ENCODE measurements at places on chromosomes 12 and 14. TPM values are rescaled to one million over a fixed set of nuclear protein-coding genes. Genes with fewer than 3 reads are reported as not detected.

DNA sequence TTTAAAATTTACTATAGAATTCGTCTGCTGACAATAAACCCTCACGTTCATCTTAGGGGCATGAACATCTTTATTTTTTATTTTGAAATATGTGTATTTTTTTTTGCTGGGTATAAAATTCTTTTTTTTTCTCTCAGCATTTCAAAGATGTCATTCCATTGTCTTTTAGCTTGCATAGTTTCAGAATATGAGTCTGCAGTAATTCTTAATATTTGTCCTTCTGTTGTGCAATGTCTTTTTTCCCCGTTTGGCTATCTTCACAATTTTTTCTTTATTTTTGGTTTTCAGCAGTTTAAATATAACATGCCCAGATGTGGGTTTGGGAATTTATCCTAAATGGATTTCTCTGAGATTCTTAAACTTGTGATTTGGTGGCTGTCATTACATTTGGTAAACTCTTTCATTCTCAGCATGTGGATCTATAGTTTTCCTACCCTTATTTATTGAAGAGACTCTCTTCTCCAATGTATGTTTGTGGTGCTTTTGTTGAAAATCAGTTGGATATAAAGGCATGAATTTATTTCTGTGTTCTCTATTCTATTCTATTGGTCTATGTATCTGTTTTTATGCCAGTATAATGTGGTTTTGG is 37.8 kb upstream of the PLBD1 start:
- no peak for DNase-seq

DNA sequence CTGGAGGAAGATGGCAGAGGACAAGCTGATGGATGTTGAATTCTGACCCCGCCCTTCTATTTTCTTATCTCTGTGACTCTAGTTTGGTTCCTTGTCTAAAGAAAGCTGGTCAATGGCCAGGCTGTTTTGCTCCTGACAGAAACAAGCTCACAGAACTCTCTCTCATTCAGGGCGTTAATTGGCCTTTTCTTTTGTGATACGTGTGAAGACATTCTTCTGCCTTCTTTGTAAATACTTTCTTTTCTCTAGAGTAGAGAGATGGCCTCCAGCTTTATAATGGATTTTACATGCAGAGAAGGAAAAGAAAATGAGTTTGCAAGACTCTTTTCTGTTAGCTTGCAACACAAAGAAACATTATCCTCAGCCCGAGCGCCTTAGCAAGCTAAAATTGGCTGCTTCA is 492.2 kb upstream of the CCDC196 start:
- DNase-seq = no peak

GRCh38 chr12:98719515-98720504 is 74.7 kb downstream of the APAF1 start:
- no peak for DNase-seq

Gene KRT5
- polyA plus RNA-seq = 0.37 TPM

Gene GNB3
- 9.0 TPM for polyA plus RNA-seq

DNA sequence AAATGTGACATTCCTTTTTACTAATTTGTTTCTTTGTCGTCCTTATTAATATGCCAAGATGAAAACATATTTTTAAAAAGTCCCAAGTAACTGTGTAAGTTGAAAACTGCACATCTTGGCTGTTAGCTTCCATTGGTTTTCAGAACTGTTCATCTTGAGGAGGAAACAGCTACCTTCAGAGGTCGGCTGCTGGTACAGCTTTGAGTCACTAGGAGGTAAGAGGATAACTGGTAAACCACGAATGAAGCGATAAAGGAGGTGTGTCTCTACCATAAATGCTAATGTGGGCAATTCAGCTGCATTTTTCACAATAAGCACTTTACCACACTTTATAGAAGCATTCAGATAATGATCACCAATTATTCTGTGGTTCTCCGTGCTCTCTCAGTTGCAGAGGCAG is 137.5 kb upstream of the KRAS start:
- DNase-seq = no peak

GRCh38 chr12:5952031-5952430 is 7.0 kb upstream of the ANO2 start:
- DNase-seq = no peak

Gene MYF5
- polyA plus RNA-seq = not detected

DNA sequence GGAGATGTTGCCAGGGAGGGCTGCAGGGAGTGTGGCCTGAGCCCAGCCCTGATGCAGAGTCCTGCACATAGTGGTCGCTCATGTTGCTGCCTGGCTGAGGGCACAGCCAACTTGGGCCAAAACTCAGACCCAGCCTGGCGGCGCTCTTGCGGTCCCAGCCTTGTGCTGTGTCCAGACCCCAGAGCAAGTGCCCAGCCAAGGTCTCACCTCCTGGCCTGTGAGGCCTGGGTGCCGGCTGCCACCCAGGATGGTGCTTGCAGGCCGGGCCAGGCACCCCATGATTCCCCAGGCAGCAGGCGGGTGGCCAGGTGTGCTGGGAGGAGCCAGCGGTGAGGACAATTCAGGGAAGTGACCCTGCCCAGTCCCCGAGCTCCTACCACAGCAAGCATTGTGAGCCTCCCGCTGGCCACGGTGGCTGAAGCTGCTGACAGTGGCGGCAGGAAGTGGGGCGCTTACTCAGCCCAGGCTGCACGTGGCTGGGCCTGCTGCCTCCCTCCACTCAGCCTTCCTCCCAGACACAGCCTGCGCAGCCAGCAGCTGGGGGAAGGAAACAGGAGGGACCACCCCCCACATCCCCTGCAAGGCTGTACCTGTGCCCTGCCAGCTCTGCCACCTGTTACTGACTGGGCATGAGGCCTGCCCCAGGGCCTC is 17.7 kb upstream of the PGF start:
- DNase-seq = no peak

DNA sequence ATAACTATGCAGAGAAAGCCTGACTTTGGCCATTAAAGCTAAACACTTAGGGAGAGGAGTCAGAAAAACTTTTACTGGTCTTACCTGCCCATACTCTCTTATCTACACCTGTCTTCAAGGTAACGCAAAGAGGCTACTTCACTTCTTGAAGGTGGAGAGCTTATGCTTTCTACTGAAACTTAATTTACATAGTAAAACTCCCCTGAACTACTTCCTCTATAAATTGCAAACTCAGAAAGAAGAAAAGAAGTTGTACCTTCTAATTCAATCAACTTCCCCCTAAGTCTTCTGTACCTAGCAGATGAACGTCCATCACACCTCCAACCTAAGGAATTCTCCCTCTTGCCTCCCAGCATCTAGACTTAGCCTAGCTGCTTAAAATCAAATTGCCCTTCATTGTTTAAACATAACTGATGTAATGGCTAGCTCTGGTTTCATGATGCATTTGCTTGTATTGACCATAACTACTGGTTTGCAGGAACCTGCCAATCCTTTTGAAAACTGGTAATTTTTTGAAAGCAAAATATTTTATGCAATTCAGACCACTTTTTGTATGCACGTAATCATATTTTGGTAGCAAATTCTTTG is 87.7 kb downstream of the STON2 start:
- DNase-seq = no peak

GRCh38 chr12:102631274-102631673 is 150.9 kb upstream of the IGF1 start:
- no peak for DNase-seq

Gene LPAR5
- 2.2 TPM for polyA plus RNA-seq

Gene KCNMB4
- polyA plus RNA-seq = 20.0 TPM

Gene INHBC
- 0.15 TPM for polyA plus RNA-seq

Gene PSMB11
- not detected for polyA plus RNA-seq

Gene DNAH10
- polyA plus RNA-seq = 5.0 TPM

Gene CPNE6
- polyA plus RNA-seq = not detected

DNA sequence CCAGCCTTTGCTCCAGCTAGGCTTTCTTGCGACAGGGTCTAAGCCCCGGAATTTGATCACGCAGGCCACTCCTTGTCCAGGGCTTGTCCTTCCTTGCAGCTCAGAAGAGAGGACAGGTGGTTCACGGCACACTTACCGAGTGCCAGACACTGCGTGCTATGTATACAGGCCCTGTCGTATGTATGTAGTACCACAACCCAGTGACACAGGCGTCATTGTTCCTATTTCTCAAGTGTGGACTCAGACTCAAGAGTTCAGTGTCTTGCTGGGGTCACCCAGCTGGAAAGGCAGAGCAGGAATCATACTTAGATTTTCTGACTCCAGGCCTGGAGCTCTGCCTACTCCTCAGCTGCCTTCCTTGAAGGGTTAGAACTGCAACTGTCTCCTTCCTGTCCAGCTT is 153.9 kb downstream of the SMOC1 start:
- no peak for DNase-seq

Gene COX8C
- polyA plus RNA-seq = not detected

DNA sequence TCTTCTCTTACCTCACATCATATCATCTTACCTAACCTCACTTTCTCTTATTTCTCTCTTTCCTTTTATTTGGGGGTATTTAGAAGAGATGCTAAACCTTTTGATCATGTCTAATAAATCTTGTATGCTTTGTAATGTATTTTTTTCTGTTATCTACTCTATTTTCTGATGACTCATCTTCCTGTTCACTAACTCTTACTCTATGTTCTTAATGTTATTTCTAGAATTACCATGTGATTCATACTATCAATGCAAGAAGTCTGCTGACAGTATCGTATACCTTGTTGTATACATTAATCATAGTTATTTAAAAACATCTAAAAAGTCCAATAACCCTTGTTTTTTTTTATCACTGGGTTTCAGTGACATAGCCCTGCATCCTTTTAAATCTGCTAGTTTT is 62.3 kb downstream of the MGAT4C start:
- no peak for DNase-seq

GRCh38 chr14:77102154-77102553 is 4.1 kb downstream of the CIPC start:
- DNase-seq = no peak

GRCh38 chr12:78229591-78230101 is 399.0 kb downstream of the NAV3 start:
- DNase-seq = no peak

DNA sequence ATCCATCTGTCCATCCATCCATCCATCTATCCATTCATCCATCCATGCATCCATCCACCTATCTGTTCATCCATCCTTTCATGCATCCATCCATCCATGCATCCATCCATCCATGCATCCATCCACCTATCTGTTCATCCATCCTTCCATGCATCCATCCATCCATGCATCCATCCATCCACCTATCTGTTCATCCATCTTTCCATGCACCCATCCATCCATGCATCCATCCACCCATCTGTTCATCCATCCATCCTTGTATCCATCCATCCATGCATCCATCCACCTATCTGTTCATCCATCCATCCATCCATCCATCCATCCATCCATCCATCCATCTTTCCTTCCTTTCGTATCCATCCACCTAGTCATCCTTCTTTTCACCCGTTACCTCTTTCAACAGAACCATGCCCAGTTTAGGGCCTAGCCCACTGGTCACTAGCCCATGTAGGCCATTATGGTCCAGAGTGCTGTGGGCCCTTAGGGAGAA is 66.3 kb downstream of the KIF26A start:
- no peak for DNase-seq

DNA sequence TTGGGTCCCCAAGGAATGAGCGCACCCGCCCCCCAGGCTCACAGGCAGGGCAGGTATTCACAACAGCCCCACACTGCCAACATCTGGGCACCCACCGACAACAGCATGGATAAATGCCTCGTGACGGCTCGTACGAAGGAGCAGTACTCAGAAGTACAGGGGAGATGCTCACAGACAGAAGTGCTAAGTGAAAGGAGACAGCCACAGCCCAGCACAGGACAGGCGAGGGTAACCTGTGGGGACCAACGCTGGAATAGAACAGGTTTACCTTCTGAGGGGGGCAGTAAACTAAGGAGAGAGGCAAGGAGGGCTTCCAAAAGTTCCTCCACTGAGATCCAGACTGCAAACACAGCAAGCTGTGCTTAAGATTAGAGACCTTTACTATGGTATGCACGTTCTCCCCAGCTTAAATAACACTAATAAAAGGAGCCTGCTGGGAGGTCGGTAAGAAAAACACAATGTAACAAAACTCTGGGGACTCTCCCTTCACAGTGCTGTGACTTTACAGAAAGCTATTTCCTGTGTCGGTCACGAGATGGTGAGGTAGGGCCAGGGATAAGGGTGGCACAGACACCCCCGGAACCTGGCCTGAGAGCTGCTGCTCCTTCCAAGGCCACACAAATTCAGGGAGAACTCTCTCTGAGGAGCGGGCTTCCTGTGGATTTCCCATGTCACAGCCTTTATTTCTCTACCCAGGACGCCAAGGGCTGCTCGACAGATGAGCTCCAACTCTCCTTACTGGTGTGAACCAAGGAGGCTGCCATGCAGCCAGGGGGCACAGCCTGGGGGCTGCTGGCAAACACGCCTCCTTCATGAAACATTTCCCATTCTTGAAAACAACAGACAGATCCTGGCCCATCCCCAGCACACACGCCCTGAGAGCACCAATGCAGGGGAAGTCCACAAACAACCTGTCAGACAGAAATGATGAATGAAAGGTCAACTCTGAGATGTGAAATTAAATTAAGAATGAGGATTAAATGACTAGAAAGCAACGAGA is 26.3 kb downstream of the SLC15A4 start:
- peak; percentile 37 for DNase-seq

GRCh38 chr12:109797905-109798669 is 35.1 kb downstream of the TRPV4 start:
- no peak for DNase-seq

- DNase-seq = no peak
Measured at GRCh38 chr14:61625165-61625564, 70.1 kb upstream of the HIF1A start.

- DNase-seq = no peak
Measured at GRCh38 chr14:92652413-92653151, 95.8 kb downstream of the LGMN start.

DNA sequence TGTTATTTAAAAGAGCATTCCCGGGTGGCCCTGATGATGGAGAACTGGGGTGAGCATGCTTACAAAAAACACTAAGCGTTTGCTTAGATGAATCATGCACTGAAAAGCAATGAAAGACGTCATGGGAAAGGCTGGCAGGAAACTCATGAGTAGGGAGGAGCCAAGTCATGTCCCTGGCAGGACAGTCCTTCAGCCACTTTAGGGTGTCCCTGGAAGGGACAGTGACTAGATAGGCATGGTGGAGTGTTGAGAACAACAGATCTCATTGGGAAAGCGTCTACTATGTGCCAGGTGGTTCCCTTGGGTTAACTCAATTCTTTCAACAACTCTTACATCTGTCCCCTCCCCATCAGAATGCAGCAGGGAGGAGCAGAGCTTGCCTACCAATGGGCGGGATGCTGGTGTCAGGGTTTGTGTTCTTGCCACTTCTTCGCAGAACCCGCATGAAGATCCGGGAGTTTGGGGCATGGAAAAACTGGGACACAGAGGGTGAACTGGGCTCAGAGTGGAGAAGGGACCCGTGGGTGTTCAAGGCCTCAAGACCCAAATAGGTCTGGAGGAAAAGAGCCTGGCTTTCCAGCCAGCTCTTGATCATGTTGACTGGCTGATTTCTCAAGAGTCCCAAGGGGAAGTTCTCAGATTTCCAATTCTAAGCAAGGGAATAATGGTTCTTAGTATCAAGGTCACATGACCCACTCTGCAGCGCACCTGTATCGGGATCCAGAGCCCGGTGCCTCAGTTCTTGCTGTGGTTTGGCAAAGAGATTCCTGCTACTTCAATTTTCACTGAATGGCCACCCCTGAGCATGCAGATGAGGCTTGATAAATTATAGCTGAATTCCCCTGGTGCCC is 653.9 kb upstream of the TBX3 start:
- no peak for DNase-seq

Gene GDF3
- 0.25 TPM for polyA plus RNA-seq
